MCF 10A (cell line): ENCODE measurements at places on chromosomes 11 and 22.
A peak's percentile ranks its signal among the peaks of the same experiment; 100 is the strongest.

GRCh38 chr11:111450480-111451320 lies 61.5 kb downstream of the BTG4 start:
- no peak for DNase-seq

DNA sequence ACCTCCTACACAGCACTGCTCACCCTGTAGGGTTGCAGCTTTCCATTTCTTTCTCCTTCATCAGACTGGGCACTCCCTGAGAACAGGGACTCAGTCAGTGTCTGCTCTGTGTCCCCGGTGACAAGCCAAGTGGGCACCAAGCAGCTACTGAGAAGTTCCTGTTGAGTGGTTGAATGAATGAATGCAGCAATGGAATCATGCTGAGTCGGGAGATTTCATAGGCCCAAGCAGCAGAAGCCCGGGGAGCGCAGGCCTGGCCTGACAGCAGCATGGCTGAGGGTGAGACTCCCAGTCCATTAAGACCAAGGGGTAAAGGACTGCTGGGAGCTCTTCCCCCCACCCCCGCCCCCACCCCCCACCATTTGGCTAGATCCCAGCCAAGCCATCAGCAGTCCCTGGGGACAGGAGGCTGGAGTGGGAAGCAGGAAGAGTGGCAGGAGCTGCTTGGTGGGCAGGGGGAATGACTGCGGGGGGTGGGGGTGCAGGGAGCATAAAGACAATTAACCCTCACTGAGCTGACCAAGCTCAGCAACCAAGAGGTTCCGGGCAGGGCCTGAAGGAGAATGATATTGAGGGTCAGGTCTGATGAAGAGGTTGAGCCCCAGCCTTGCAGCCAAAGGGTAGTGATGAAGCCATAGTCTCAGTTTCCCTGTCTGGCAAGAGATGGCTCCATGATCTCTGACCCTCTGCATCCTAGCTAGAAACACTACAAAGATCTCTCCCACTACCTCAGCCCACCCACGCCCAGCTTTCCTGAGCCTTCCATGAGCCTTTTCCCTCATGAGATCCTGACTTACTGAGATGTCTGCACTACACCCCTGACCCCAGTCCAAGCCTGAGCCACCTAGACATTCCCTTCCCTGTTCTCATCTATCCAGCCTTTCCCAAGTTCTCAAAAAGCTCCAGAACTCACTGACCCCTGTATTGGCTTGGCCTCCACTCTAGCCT lies 2.8 kb downstream of the PDE2A start:
- DNase-seq = no peak

GRCh38 chr11:58927393-58928106 lies 11.7 kb upstream of the GLYATL1 start:
- DNase-seq = no peak

DNA sequence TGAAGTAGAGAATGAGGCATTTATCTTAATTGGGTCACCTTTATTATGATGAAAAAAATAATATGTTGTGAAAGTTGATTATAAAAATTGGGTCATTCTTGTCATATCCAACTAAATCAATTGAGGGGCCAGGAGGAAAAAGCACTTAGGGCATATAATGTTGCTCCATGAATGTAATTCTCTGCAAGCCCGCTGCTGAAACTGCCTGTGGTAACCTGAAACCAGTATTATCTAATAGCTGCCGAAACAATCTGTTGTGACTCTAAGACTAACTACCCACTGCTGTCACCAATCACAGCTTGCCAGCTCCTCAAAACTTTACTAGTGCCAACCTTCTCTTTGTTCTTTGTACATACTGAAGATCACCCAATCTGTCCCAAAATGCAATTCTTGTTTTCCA lies 115.8 kb downstream of the ATG16L2 start:
- peak; percentile 33 for DNase-seq

DNA sequence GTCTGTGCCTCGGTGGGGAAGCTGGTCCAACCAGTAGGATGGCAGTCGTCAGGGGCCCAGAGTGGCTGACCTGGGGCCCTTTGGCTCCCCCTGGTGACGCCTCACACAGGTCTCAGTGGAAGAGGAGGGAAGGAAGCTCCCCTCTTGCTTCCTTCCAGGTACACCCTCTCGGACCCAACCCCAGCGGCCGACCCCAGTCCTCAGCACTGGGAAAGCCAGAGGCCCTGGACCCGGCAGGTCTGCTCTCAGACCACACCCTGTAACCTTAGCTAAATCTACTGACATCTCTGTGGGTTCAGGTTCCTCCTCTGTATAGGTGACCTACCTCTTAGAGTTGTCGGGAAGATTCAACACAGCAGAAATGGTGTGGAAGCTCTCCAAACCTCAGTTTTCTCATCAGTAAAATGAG lies 3.4 kb upstream of the SCUBE1 start:
- peak; percentile 48 for DNase-seq

GRCh38 chr11:45374653-45375059 lies 88.5 kb upstream of the SYT13 start:
- DNase-seq = no peak

- DNase-seq = peak; percentile 61
Measured at GRCh38 chr11:26778000-26778757, 56.3 kb upstream of the SLC5A12 start.

DNA sequence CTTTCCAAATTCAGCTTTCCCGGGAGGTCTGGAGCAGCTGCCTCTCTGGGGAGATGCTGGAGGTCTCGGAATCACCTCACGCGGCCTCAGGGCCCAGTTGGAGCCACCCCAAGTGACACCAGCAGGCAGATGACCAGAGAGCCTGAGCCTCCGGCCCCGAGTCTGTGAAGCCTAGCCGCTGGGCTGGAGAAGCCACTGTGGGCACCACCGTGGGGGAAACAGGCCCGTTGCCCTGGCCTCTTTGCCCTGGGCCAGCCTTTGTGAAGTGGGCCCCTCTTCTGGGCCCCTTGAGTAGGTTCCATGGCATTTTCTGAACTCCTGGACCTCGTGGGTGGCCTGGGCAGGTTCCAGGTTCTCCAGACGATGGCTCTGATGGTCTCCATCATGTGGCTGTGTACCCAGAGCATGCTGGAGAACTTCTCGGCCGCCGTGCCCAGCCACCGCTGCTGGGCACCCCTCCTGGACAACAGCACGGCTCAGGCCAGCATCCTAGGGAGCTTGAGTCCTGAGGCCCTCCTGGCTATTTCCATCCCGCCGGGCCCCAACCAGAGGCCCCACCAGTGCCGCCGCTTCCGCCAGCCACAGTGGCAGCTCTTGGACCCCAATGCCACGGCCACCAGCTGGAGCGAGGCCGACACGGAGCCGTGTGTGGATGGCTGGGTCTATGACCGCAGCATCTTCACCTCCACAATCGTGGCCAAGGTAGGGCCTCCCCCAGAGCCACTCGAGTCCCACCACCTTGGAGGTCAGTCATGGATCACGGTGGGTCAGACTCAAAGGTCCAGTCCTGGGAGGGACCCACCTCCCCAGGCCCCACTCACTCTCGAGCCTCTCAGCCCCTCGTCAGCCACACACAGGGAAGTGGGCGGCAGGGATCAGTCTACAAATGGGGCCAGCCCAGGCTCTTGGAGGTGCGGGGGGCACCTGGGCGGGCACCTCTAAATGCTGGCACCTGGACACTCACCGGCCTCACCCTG lies 525 bp downstream of the SLC22A12 start:
- DNase-seq = no peak

- DNase-seq = peak; percentile 16
Measured at GRCh38 chr22:40567106-40567505, 69.4 kb downstream of the MRTFA start.

DNA sequence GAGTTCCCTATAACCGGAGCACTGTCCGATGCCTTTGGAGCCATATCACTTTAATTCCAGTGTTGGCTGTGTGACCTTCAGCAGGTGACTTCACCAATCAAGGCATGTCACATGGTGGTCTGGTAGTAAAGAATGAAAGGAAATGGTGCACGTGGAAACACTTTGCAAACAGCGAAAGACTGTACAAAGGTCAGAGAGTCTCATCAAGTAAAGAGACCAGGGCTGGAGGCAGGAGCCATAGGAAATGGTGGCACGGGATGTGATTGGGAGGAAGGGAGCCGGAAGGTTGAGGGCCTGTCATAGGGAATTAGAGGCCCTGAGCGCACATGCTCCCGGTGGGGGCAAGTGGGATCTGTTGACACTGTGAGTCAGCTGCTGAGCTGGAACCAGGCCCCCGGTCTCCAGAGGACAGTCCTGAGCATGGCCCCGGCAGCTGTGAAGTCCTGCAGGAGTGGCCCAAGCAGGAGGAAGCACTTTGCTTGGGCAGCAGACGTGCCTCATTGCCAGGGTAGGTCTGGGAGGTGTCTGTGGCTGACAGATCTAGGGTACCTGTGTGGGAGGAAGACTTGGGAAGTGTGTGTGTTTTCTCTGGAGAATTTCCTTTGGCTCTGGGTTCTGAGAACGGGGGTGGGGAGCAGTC lies 2.0 kb downstream of the DAGLA start:
- DNase-seq = no peak

DNA sequence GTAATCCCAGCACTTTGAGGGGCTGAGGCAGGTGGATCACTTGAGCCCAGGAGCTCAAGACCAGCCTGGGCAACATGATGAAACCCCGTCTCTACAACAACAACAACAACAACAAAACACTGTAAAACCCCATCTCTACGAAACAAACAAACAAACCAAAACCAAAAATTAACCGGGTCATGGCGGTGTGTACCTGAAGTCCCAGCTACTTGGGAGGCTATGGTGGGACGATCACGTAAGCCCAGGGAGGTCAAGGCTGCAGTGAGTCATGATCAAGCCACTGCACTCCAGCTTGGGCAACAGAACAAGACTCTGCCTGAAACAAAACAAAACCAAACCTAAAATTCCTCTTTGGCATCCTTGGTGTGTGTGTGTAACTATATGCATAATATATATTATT lies 7.0 kb upstream of the POLA2 start:
- DNase-seq = no peak
